Thoracic aorta (tissue), 2 donors: ENCODE measurements at places on chromosomes 6 and 20. TPM values are rescaled to one million over a fixed set of nuclear protein-coding genes. Genes with fewer than 3 reads are reported as not detected.

GRCh38 chr20:15597306-15597705 is 975.9 kb downstream of the KIF16B start:
- no peak for DNase-seq

Gene TGM2
- 755 TPM for total RNA-seq

Gene USP49
- total RNA-seq, result 3.3 TPM

GRCh38 chr6:165889636-165890403 is 226.8 kb upstream of the PDE10A start:
- DNase-seq, result no peak

Gene PLTP
- 182 TPM for total RNA-seq

- DNase-seq, result no peak
Observed at GRCh38 chr6:96015518-96016333, at the start of gene FUT9. TSS of gene FUT9 (plus strand) at chr6:96015974. CDS start at chr6:96203156, 187,182 bp downstream.
